ENCODE measurements at places on chromosomes 2 and 18.

DNA sequence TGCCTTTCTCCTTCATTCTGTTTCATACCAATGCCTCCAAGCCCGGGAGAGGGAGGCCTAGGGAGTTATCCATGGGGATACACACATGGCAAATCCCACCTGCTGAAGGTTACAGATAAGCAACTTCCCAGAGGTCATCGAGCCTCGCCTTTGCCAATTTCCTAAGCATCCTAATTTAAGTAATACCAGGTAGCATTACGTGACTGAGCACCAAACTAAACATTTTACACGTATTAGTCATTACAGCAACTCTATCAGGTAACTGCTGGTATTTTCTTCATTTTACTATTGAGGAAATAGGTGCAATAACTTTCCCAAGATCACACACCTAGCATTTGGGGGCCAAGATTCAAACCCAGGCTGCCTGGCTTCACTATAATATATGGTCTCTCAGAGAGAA lies 30.1 kb upstream of the BZW1 start:
- DNase-seq = no peak

GRCh38 chr18:35526495-35527059 lies 28.8 kb upstream of the INO80C start:
- no peak for DNase-seq

- DNase-seq = no peak
Measured at GRCh38 chr2:134712736-134713135, 6.1 kb downstream of the TMEM163 start.

GRCh38 chr2:169815849-169816248 lies 8.9 kb downstream of the METTL5 start:
- no peak for DNase-seq

- DNase-seq = no peak
Measured at GRCh38 chr2:143792602-143793001, 663.4 kb downstream of the ARHGAP15 start.

- no peak for DNase-seq
Measured at GRCh38 chr18:37487400-37487867, 78.2 kb downstream of the CELF4 start.

- DNase-seq = no peak
Measured at GRCh38 chr2:17309181-17309580, 209.1 kb downstream of the RAD51AP2 start.

GRCh38 chr2:161371869-161372268 lies 44.2 kb upstream of the TBR1 start:
- DNase-seq = no peak

DNA sequence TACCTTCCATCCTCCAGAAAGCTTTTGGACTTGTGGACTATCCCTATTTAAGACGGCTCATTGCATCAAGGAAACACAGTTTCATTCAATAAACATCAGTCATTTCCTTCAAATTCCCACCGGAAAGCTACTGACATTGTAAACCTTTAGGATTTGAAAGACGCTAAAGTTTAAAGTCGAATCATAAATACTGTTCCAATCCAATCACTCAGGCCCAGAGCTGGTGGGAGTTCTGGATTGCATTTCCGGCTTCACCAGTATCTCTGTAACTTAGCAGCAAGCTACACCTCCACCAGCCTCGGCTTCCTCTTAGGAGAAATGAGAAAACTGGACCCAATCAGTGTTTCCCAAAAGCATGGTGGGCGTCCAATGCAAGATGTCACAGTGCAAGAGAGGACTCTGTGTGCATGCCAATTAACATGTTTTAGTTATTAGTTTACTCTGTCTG lies 1.6 kb downstream of the WDFY1 start:
- peak; percentile 65 for DNase-seq

GRCh38 chr2:221097568-221097915 lies 474.6 kb downstream of the EPHA4 start:
- DNase-seq = no peak

- DNase-seq = no peak
Measured at GRCh38 chr2:54041135-54041534, 70.3 kb upstream of the PSME4 start.

DNA sequence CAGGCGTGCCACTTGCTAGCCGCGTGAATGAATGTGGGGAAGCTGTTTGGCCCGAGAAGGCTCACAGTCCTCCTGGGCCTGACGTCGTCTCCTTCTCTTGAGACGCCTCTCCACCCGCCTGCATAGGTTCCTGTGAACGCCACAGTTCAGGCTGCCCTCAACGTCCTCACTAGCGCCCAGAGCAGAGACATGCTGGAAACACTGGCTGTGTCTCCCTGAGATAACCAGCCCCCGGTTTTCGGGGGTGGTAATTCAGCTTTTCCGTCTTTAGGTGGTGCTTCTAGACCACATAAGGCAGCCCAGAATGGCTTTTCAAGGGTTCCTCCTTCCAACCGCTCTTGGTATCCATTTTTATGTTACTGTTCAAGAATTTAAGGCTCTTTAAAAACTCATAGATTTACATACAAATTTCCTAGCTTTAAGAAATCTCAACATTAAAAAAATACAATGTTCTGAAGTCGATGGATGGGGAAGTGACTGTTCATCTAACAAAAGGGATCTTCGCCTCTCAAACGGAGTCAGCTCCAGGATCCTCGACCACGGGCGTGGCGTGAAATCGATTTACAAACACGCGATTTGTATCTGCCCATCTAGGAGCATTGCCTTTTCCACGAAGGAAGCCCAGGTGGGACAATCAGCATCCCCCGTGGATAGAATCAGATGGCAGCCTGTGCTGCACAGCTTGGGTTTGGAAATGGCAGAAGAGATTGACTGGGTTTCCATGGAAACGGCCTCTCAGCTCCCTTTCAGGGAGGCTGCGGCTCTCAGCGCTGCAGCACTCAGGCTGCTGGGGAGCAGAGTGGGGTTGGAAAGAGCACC lies 110.6 kb upstream of the PXDN start:
- no peak for DNase-seq

GRCh38 chr18:65988386-65988785 lies 237.6 kb downstream of the CDH7 start:
- DNase-seq = no peak

GRCh38 chr2:224894356-224894755 lies 147.9 kb downstream of the DOCK10 start:
- DNase-seq = no peak

DNA sequence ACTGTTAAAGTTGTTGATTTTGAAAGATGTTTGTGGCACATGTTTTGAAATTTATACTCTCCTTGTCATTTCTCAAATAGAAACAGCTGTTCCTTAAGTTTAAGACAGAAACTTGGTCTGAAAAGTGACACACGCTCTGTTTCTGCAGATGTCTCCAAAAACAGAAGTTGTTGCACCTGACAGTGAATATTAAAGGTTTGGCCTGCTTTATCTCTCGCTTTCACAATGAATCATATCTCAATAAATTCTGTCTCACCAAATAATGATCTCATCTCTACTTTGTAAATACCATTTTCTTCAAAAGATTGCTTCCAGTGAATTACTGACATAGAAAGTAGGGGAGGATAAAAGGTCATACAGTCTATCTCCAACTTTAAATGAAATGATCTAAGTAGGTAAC lies 294.9 kb upstream of the SYT4 start:
- DNase-seq = no peak

DNA sequence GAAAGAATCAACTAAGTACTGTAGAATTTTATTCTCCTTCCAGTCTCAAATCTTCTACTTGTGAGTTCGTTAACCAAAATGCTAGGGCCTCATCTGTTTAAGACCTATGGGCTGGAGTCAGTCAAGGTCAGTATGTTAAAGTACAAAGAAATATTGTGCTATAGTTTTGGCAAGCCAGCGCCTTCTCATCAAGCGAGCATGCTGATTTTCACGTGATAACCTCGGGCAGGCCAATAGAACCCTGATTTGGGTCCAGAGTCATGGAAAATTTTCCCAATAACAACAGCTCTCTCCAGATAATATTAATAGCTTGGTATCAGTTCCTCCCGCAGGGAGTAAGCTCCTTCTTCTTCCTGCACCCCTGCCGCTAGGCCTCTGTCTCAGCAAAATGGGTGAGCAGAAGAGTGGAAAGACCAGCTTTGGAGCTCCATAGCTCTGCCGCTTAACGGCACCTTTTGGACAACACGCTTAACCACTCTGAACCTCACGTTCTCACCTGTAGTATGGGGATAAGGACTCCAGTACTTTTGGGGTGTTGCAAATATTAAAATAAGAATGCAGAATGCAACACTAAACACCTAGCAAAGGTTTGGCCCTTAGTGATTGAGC lies 11.7 kb downstream of the CABLES1 start:
- DNase-seq = no peak

GRCh38 chr18:47191961-47192360 lies 15.8 kb upstream of the IER3IP1 start:
- DNase-seq = peak; percentile 1

DNA sequence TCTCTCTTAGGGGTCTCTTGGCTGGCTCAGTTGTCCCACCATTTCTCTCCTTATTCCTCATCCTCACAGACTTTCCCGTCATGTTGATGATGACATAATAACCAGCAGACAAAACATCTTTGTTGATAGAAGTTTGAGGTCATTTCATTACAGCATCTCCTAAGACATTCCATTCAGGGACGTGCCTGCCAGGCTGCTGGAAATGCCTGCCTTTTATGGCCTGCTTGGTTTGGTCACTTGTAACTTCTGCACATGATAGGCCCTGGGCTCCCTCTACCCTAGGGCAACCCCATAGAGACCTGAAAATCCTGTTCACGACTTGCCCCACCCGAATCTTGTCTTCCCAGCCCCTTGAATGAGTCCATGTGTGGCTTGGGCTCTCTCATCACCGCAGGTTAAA lies 81.7 kb downstream of the SDC1 start:
- DNase-seq = peak; percentile 86

GRCh38 chr18:45749918-45750689 lies 26.1 kb downstream of the SLC14A1 start:
- DNase-seq = peak; percentile 31

GRCh38 chr2:21333684-21334083 lies 209.9 kb downstream of the TDRD15 start:
- DNase-seq = peak; percentile 52

DNA sequence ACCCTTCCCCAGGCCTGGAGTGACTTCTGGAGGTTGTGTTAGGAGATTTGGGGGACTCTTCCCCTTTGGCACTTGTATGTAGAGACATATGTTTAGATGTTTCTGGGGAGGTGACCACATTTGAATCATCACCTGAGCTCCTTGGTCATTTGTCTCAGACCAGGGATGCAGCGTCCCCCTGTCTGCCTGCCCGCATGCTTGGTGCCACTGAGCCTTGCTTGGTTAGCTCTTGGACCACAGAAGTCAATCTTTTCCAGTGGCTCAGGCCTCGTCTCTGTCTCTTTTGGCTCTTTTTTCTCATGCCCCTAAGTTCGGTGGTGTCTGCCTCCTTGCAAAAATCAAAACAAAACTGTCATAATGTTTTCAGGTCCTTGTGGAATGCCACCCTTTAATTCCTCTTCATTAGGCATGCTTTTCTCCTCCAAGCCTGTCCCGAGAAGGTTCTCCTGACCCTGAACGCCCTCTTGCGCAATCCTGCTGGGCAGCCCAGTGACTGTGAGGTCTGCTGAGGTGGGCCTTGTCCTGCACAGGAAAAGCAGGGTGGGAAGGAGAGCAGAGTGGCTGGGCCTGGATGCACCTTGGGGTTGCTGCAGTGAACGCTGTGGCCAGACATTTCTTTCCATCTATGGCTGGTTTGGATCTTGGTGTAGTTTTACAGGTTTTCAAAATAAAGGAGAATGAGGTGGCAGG lies 24.9 kb downstream of the GLI2 start:
- DNase-seq = no peak

DNA sequence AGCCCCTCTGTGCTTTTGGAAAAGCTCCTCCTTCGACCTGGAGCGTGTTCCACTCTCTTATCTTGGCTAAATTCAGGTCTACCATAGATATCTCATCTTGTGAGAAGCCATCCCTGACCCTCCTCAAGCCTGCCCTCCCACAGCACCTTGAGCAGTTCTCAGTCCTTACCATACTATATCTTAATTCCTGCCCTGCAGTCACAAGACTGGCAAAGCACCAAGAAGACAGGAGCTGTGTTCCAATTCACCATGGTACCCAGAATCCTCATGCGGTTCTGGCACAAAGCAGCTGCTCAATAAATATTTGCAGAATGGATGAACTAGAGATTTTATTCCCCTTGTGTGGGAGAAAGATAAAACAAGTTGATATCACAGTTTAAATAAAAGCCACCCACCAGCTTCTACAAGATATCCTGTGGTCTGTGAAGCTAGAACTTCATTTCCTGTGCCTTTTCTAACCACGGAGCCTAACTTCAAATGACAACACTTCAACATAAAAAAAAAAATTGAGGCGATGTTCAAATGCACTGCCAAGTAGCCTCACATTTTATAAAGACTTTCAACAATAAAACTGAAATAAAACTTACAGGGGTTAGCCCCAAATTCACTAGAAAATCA lies 19.5 kb downstream of the MARCHF4 start:
- DNase-seq = no peak

GRCh38 chr2:30022444-30023071 lies 101.2 kb upstream of the ALK start:
- DNase-seq = no peak

GRCh38 chr18:75369026-75369721 lies 58.3 kb downstream of the SMIM21 start:
- DNase-seq = no peak

DNA sequence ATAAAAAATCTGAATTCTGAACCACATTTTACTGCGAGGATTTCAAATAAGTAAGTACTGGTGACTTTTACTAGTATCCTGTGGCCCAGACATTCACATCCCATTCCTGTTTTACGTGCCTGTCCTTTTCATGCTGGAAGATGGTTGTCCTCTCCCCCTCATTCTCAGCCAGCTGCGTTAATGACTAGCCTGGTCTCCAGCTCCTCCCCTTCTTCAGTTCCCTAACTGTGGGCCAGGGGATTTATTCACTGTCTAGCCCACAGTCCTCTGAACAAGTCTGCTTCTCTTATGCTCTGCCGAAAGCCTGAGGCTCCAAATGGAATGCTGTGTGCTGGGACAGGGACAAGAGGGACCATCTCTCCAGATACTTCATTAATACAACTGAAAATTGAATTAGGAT lies 373.9 kb downstream of the PTPRM start:
- no peak for DNase-seq

- no peak for DNase-seq
Measured at GRCh38 chr18:13217466-13217961, 1.0 kb upstream of the LDLRAD4 start.

DNA sequence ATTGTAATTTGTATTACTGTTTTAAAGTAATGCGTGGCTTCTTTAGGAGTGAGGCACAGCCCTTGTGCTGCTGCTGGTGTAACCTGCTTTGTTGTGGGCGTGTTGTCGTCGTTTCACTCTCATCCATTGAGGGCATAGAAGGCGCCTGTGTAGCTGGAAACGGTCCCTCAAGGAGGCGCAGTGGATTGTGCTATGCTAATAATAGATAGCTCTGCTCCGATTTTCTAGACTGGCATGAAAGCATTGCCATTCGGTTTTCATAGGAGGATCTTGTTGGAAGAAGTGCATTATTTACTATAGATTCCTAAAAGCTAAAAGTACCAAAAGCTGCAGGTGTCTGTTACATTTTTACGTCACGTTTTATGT lies 17.9 kb downstream of the RAB12 start:
- no peak for DNase-seq

- no peak for DNase-seq
Measured at GRCh38 chr2:12348216-12348615, 368.5 kb upstream of the TRIB2 start.

DNA sequence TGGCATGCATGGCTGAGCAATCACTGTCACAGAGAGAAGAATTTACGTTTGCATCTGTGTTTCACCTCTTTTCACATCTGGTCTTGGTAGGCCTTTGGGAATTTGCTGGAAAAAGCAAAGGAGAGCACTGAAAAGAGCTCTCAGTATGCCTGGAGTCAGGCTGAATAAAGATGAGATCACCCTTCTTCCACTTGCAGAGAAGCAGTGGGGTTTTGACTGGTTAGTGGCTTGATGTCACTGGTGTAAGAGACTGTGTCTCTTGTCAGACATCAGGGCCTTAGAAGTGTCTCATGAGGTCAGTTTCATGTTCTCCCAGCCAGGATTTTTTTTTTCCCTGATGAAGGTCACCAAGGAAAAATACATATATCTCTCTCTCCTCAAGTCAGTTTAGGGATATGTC lies 353.8 kb downstream of the INSIG2 start:
- DNase-seq = no peak
